ENCODE measurements at places on chromosomes 1 and 21.

GRCh38 chr1:90718411-90719329, 1.6 kb upstream of the BARHL2 start:
- no peak for DNase-seq

DNA sequence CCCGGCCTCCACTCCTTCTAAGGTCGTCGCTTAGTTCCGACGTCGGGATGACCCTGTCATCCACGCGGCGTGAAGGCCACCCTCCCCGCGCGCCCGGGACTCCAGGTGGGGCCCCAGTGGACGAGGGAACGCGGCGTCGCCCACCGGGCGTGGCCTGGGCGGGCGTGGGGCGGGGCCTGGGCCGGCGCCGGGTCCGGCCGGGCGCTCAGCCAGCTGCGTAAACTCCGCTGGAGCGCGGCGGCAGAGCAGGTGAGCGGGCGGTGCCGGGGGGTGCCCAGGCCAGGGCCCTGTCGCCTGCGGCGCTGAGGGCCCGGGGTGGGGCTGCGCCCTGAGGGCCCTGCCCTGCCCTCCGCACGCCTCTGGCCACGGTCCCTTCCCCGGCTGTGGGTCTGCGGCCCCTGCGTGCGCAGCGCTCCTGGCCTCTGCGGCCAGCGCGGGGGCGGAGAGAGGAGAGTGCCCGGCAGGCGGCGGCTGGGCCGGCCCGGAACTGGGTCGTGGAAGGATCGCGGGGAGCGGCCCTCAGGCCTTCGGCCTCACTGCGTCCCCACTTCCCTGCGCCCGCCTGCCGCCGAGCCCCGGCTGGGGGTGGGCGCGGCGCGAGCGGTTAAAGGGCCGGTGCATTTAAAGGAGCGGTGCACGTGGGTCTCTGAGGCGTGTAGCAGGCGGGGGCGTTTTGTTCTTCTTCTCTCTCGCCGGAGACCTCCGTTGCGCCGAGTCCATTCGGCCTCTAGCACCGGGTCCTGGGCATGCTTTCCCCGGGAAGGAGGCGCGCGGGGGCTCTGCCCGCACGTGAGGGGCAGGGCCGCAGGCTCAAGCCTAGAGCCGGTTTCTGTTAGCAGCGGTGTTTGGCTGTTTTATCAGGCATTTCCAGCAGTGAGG, at the start of gene PSEN2:
Gene PSEN2, plus strand, starts transcription at position 216 of the 879 bp plus-strand sequence. CDS start 11,292 bp downstream, outside the sequence.
- peak; percentile 79 for DNase-seq

- DNase-seq: no peak
These were observed 141.0 kb upstream of the NGF start for GRCh38 chr1:115479055-115479482.

- DNase-seq: no peak
These were observed 184.1 kb downstream of the RASAL2 start for GRCh38 chr1:178277793-178278530.

DNA sequence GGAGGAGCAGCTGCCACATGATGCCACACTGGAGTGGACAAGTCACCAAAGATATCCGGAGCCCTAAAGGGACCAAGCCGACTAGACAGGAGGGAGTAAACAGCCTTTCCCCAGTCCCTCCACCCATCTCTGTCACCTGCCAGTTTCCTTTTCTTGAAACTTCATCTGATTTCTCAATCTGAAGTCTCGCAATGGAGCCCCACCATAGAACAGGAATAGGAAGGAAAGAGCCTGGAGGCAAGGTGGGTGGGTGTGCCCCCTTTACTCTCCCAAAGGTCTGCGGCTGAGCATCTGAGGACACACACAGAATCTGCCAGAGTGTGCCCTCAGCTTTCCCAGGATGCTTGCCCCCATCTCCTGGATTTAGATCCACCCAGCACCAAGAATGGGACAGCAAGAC, at the start of gene FCGR3B:
Gene FCGR3B, minus strand, starts transcription at position 101 of the 400 bp plus-strand sequence. Its CDS starts 82 bp downstream, at position 19.
- no peak for DNase-seq

GRCh38 chr21:19018529-19018928, 614.9 kb upstream of the TMPRSS15 start:
- no peak for DNase-seq

DNA sequence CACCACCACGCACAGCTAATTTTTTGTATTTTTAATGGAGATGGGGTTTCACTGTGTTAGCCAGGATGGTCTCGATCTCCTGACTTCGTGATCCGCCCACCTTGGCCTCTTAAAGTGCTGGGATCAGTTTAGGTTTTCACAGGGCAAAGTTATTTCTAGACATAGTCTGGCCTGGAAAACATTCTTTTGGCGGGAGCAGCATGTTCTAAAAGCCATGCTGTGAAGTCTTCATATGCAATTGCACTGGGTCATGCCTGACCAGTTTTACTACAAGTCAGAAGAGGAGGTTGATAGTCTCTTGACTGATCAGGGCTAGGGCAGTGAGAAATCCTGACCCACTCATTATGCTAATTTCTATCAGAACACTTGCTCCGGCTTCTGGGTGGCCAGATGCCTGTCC, 131.6 kb upstream of the POU3F1 start:
- no peak for DNase-seq

GRCh38 chr1:109357616-109358015, 40.1 kb downstream of the SORT1 start:
- DNase-seq: no peak

- DNase-seq: no peak
These were observed 63.0 kb upstream of the ADARB1 start for GRCh38 chr21:45011426-45011825.

GRCh38 chr1:29134695-29135028, 11.0 kb upstream of the TMEM200B start:
- DNase-seq: no peak

GRCh38 chr1:204730826-204731459, 45.4 kb upstream of the LRRN2 start:
- no peak for DNase-seq

DNA sequence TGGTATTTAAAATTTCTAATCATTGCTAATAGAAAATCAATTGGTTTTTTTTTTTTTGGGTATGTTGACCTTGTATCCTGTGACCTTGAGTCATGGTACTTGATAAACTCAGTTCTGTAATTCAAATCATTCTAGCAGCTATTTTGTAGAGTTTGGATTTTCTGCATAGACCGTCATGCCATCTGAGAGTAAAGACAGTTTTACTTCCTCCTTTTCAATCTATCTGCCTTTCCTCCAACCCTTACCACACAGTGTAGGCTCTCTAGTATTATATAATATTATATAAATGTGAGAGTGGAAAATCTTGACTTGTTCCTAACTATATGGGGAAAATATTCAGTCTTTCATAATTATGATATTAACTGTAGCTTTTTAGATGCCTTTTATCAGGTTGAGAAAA, 7.0 kb downstream of the TDRD5 start:
- no peak for DNase-seq

- no peak for DNase-seq
These were observed 82.1 kb upstream of the CCDC190 start for GRCh38 chr1:162942916-162943559.

DNA sequence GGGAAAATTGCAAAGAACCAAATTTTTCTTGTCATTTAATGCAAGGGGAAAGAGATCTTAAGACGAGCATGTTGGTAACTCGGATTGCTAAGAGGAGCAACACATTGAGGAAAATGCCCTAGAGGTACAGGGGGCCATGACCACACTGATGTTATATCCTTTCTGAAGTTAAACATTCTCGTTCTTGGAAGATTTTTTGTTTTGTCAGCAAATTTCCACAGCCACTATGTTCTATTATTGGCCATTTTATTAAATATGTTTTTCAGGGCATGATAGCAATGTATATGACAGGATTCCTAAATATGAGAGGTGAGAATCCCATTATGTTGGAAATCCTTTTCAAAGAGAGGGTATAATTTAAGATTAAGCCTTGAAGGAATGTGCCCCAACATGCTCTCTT, 627.2 kb upstream of the PKN2 start:
- no peak for DNase-seq

- DNase-seq: no peak
These were observed 95.9 kb downstream of the DDX20 start for GRCh38 chr1:111851552-111851951.

DNA sequence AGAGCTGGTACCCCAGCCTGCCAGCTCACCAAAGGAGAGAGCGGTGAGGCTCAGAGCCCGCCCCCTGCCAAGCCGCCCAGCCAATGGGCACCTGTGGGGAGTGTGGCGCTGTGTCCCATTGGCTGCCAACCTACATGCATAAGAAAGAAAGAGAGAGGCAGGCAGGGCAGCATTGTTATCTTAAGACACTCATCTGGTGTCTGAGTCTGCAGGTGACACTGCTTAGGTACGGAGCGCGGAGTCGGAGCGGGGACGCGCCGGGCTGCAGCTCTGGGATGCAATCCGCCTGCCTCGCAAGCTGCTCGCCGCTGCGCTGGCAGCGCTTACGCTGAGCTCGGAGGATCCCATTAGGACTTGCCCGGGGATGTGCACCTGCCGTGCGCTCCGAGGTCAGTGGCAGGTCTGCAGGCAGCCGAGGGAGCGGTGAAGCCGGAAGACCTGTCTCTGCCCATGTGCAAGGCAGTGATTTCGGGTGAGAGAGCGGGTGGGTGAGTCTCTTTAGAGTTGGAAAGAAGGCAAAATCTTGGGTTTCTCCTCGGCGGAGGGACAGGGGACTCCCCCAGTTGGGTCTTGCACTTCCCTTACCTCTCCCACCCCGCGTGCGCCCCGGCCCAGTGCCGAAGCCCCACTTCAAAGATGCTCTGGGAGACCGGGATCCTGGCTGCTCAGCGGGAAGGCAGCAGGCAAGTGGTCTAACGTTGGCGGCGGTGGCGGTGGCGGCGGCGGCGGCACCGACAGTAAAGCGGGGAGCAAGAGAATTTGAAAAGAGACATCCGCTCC, at the start of gene BRINP2:
Gene BRINP2, plus strand, starts transcription at position 203 of the 780 bp plus-strand sequence. CDS start 58,919 bp downstream, outside the sequence.
- no peak for DNase-seq

- DNase-seq: no peak
These were observed 66.0 kb upstream of the BACH1 start for GRCh38 chr21:29232530-29233255.

GRCh38 chr1:85048296-85049064, at the start of gene MCOLN3:
TSS of gene MCOLN3 (minus strand) at chr1:85048500. CDS start at chr1:85045360, 3,140 bp downstream.
- DNase-seq: no peak

GRCh38 chr1:41742219-41742618, 176.5 kb downstream of the HIVEP3 start:
- no peak for DNase-seq

DNA sequence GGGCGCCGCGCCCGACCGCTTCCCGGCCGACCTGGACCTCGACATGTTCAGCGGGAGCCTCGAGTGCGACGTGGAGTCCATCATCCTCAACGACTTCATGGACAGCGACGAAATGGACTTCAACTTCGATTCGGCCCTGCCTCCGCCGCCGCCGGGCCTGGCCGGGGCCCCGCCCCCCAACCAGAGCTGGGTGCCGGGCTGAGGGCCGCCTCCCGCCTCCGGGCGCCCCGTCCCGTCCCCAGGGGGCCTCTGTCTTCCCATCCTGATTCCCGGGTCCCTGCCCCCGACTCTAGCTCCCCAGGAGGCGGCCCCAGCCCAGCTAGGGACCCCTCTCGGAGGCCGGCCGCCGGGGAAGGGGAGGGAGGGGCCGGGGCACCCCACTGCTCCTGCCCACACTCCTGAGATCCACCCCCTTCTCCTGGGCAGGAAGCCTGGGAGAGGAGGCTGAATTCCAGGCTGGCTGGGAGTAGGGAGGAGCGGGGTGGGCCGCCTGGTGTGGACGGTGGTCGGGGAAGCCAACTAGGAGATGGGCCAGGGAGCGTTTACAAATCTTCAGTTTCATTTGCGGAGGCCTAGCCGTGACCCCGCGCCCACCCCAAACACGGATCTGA, 21.4 kb downstream of the FOXO6 start:
- DNase-seq: no peak

DNA sequence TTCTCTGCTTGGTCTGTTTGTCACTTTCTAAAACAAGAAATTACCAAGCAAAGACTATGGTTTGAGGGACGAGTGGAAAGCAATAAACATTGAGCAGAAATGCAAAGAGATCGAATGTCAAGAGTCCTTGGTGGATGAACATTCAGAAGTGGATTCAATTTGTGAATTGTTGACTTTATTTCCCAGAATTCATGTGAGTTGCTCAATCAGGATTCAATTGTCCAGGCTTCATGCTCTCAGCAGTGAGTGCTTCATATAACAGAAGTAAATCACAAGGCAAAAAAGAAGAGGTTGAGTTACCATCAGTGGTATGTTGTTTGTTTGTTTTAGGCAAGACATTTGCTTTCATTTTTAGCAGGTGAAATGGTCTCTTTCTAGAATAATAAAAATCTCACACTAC, 31.9 kb downstream of the NGF start:
- no peak for DNase-seq

GRCh38 chr1:210237479-210237878, 4.9 kb downstream of the SERTAD4 start:
- no peak for DNase-seq

GRCh38 chr1:206693029-206693428, 8.3 kb downstream of the MAPKAPK2 start:
- DNase-seq: no peak

DNA sequence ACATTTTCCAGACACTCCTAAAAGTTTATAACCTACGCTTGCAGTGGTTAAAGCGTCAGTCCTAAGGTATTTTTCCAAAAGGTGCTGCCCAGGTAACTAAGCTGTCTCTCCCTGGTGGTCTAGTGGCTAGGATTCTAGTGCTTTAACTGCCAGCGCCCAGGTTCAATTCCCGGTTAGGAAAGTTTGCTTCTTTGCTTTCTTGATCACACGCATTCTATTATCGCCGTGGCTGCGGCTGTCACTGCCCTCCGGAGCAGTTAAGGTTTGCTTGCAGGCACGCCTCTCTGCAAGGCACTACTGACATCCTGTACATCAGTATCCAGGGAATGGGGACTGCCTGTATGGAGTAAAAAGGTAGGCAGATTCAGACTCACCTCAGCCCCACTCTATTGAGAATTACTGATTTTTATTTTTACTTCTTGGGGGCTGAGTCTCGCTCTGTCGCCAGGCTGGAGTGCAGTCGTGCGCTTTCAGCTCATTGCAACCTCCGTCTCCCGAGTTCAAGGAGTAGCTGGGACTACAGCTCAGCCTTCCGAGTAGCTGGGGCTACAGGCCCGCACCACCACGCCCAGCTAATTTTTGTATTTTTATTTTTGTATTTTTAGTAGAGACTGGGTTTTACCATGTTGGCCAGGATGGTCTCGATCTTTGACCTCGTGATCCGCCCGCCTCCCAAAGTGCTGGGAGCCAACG, 53.2 kb upstream of the CFAP126 start:
- DNase-seq: no peak

DNA sequence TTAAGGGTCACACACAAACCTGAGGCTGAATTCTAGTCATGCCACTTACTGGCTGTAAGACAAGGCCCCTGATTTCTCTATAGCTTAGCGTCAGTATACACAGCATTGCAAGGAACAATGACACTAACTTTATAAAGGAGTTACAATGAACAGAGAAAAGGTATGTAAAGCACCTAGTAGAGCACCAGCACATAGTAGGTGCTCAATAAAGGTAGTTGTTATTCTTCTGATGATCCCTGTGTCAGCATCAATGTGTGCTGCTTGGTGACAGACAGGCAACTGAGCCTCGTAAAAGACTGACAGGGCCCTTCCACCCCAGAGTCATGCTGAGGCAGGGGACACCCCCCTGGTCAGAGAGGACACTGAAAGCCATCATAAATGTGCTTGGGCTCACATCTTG, 43.2 kb downstream of the GRHL3 start:
- DNase-seq: no peak

DNA sequence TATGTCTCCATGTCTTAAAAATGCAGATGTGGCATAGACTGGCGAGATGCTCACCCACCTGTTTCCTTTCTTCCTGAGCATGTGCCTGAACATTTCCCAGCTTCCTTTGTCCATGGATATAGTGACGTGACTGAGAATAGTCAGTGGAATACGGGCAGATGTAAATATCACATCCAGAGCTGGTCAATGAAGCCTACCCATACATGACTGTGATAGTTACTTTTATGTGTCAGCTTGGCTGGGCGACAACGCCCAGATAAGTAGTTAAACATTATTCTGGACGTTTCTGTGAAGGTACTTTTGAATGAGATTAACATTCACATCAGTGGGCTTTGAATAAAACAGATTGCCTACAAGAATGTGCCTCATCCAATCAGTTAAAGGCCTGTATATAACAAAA, 135.7 kb downstream of the RGS7 start:
- no peak for DNase-seq
